ENCODE measurements at places on chromosomes 16 and 17.

- H3K4me3 ChIP-seq, result peak overlapping the region; percentile 92
- no peaks in the 10 kb centered on the region for H3K27me3 ChIP-seq
- H3K27ac ChIP-seq, result peak overlapping the region; percentile 92
- H3K4me1 ChIP-seq, result peaks cover 56% of the 10 kb centered on the region
- H3K36me3 ChIP-seq, result no peaks in the 10 kb centered on the region
These were observed 2.1 kb downstream of the FHOD1 start for GRCh38 chr16:67245186-67245585.

DNA sequence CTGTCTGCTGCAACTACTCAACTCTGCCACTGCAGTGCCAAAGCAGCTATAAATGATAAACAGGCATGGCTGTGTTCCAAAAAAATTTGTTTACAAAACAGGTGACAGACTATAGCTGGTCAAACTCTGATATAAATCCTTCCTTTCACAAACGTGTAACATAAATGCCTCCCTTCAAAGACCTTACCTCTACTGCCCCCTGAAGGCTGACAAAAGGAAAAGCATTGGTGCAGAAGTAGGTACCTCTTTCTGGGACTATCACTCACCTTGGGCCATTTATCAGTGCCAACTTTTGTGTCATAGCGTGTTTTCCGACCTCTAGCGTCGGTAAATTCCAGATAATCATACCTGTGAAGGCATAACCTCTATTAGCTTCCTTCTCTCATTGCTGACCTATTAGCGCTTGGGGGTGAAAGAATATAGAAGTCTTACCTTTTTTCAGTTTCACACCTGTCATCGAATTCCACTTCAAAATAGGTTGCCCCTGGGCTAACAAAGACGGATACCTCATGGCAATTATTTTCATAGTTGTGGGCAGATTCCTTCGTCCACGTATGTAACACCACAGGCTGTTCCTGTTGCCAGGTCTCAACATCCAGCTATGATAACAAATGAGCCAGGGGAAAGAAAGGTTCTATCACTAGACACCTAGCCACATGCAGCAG is 67.9 kb downstream of the ZZEF1 start:
- no peak overlapping the region for H3K4me3 ChIP-seq
- no peaks in the 10 kb centered on the region for H3K4me1 ChIP-seq
- H3K36me3 ChIP-seq, result peaks cover 25% of the 10 kb centered on the region
- H3K27ac ChIP-seq, result no peak overlapping the region
- H3K27me3 ChIP-seq, result no peaks in the 10 kb centered on the region
- DNase-seq, result peak; percentile 27

DNA sequence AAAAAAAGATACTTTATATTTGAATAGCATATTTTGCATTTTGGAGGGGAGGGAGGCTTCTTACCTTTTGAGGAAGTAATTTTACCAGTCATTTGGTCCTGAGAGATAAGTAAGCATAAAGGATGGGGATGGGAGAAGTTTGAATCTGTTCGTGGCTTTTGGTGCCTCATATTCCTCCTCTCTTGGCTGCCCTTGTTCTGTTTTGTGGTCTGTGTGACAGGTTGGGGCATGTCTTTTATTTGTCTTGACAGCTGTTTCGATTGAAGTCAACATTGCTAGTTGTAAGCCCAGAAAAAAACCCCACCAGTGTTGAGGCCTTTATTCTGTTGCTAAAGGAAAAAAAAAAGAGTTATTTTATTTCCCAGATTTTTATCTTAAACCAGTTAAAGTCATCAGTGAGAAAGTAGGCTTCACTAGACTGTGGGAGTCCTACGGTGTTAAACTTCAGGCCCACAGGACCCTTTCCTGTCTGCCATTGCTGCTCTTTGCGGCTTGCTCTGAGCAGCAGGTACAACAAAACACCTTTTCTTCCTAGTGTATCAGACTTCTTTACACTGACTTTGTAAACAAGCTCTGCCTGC is 11.4 kb downstream of the SLC7A6 start:
- no peaks in the 10 kb centered on the region for H3K36me3 ChIP-seq
- DNase-seq, result no peak
- peak overlapping the region; percentile 32 for H3K27ac ChIP-seq
- H3K4me3 ChIP-seq, result no peak overlapping the region
- H3K4me1 ChIP-seq, result no peaks in the 10 kb centered on the region

- no peak overlapping the region for H3K27ac ChIP-seq
- H3K36me3 ChIP-seq, result peaks cover 34% of the 10 kb centered on the region
- no peak overlapping the region for H3K4me3 ChIP-seq
- H3K27me3 ChIP-seq, result no peaks in the 10 kb centered on the region
These were observed 48.8 kb downstream of the NDEL1 start for GRCh38 chr17:8484465-8484864.

GRCh38 chr16:22098405-22099255 is 6.3 kb downstream of the VWA3A start:
- no peaks in the 10 kb centered on the region for H3K36me3 ChIP-seq
- H3K4me3 ChIP-seq, result no peak overlapping the region
- H3K4me1 ChIP-seq, result no peaks in the 10 kb centered on the region

GRCh38 chr17:8016632-8017424 is 14.4 kb downstream of the GUCY2D start:
- no peaks in the 10 kb centered on the region for H3K27me3 ChIP-seq
- H3K4me3 ChIP-seq, result peak overlapping the region; percentile 50
- DNase-seq, result no peak
- H3K36me3 ChIP-seq, result no peaks in the 10 kb centered on the region
- H3K27ac ChIP-seq, result peak overlapping the region; percentile 48
- peaks cover 8% of the 10 kb centered on the region for H3K4me1 ChIP-seq

DNA sequence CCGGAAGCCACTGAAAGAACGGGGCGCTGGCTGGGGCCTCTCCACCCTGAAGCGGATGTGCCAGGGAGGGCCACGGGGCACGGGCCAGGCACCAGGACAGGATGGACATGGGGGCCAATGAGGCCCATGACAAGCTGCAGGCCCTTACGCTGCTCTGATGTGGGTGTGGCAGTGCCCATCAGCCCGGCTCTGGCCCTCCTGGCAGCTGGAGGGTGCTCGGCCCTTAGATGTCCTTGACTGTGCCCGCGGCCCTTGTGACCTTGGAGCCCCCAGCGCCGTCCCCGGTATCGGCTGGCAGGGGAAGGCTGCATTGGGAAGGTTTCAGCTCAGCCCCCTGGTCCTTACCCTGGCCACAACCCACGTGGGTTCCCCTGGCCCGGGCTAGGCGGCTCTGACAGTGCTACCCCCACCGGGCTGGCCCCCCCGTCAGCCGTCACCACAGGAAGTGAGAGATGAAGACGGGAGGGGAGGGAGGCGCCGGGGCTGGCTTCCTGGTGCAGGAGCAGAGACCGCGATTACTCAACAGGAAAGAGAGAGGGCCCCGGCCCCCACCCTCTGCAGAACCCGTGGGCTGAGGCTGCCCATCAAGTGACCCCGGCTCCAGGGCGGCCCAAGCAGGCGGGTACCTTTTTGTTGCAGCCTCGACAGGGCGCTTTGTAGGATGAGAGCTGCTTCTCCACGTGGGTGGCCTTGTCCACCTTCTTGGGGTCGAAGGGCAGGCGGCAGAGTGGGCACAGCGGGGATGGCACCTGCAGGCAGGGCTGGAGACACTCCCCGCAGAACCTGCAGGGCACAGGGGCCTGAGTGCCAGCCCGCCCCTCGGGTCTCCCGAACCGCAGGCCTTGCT is 5.3 kb downstream of the RNF166 start:
- H3K27me3 ChIP-seq, result no peaks in the 10 kb centered on the region
- no peak overlapping the region for H3K27ac ChIP-seq
- H3K36me3 ChIP-seq, result peaks cover 2% of the 10 kb centered on the region

- no peaks in the 10 kb centered on the region for H3K27me3 ChIP-seq
- H3K4me1 ChIP-seq, result peaks cover 7% of the 10 kb centered on the region
- no peak overlapping the region for H3K4me3 ChIP-seq
- H3K27ac ChIP-seq, result no peak overlapping the region
These were observed 40.3 kb upstream of the BAHCC1 start for GRCh38 chr17:81354954-81355347.

- H3K27ac ChIP-seq, result peak overlapping the region; percentile 10
- peaks cover 24% of the 10 kb centered on the region for H3K27me3 ChIP-seq
- H3K4me1 ChIP-seq, result no peaks in the 10 kb centered on the region
- DNase-seq, result no peak
- peak overlapping the region; percentile 26 for H3K4me3 ChIP-seq
- no peaks in the 10 kb centered on the region for H3K36me3 ChIP-seq
These were observed 721 bp upstream of the BEAN1 start for GRCh38 chr16:66426112-66427035.

- no peak overlapping the region for H3K4me3 ChIP-seq
- no peak for DNase-seq
- no peaks in the 10 kb centered on the region for H3K27me3 ChIP-seq
These were observed 2.3 kb downstream of the GALK1 start for GRCh38 chr17:75762513-75763268.

- H3K4me3 ChIP-seq, result no peak overlapping the region
- no peaks in the 10 kb centered on the region for H3K27me3 ChIP-seq
- H3K4me1 ChIP-seq, result no peaks in the 10 kb centered on the region
- no peak overlapping the region for H3K27ac ChIP-seq
- DNase-seq, result no peak
- no peaks in the 10 kb centered on the region for H3K36me3 ChIP-seq
These were observed 1466.0 kb downstream of the CDH11 start for GRCh38 chr16:63655846-63656245.

DNA sequence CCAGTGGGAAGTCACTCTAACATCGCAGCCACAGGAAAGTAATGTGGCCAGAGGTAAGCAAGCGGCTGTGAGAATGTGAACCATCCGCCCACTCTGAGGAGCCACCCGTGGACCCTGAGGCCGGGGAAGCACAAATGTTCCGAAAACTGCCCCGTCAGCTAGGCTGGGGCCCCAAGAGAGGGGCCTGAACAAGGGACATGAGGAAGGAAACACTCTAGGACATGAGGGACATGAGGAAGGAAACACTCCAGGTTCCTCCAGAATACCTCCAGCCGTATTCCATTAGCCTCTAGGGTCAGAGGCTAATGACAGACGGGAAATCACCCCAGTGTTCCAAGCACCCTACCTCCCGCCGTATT is 317 bp downstream of the TEFM start:
- H3K27me3 ChIP-seq, result no peaks in the 10 kb centered on the region
- H3K4me3 ChIP-seq, result peak overlapping the region; percentile 86
- H3K27ac ChIP-seq, result peak overlapping the region; percentile 79
- peaks cover 4% of the 10 kb centered on the region for H3K36me3 ChIP-seq
- peaks cover 13% of the 10 kb centered on the region for H3K4me1 ChIP-seq

GRCh38 chr16:72055911-72056310 is 1.6 kb downstream of the HP start:
- no peaks in the 10 kb centered on the region for H3K36me3 ChIP-seq
- H3K4me3 ChIP-seq, result no peak overlapping the region
- no peaks in the 10 kb centered on the region for H3K4me1 ChIP-seq
- H3K27ac ChIP-seq, result no peak overlapping the region

- H3K27me3 ChIP-seq, result no peaks in the 10 kb centered on the region
- peaks cover 10% of the 10 kb centered on the region for H3K4me1 ChIP-seq
- H3K4me3 ChIP-seq, result peak within 1 kb of the TSS; percentile 77
- peak; percentile 40 for DNase-seq
- no peaks in the 10 kb centered on the region for H3K36me3 ChIP-seq
These were observed at the start of gene DDX19B for GRCh38 chr16:70298988-70299938. Gene DDX19B (plus strand): TSS chr16:70299186. CDS start chr16:70299298, 112 bp downstream.

GRCh38 chr16:22397464-22397863 is 23.0 kb upstream of the CDR2 start:
- no peak overlapping the region for H3K4me3 ChIP-seq
- DNase-seq, result no peak
- no peak overlapping the region for H3K27ac ChIP-seq
- H3K4me1 ChIP-seq, result peaks cover 23% of the 10 kb centered on the region
- H3K27me3 ChIP-seq, result no peaks in the 10 kb centered on the region
- H3K36me3 ChIP-seq, result no peaks in the 10 kb centered on the region

DNA sequence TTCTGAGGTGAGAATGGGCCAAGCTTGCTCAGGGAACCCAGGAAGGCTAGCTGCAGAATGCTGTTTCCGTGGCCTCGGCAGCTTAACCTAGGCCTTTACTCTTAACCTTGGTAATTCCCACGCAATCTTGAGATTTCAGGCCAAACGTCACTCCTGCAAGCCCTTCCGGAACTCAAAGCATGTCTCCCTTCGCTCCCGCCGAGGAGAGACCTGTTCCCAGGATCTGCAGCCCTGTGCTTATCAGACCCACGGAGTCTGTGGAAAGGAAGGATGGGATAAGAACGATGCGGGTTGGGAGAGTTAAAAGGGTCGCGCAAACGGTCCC is 524 bp upstream of the ZFP3 start:
- H3K27ac ChIP-seq, result no peak overlapping the region
- DNase-seq, result no peak
- H3K36me3 ChIP-seq, result no peaks in the 10 kb centered on the region
- H3K4me3 ChIP-seq, result no peak overlapping the region

GRCh38 chr17:50848711-50849110 is 13.3 kb downstream of the WFIKKN2 start:
- no peak overlapping the region for H3K4me3 ChIP-seq
- H3K36me3 ChIP-seq, result no peaks in the 10 kb centered on the region
- no peaks in the 10 kb centered on the region for H3K27me3 ChIP-seq
- no peak for DNase-seq
- no peak overlapping the region for H3K27ac ChIP-seq
- H3K4me1 ChIP-seq, result peaks cover 23% of the 10 kb centered on the region

DNA sequence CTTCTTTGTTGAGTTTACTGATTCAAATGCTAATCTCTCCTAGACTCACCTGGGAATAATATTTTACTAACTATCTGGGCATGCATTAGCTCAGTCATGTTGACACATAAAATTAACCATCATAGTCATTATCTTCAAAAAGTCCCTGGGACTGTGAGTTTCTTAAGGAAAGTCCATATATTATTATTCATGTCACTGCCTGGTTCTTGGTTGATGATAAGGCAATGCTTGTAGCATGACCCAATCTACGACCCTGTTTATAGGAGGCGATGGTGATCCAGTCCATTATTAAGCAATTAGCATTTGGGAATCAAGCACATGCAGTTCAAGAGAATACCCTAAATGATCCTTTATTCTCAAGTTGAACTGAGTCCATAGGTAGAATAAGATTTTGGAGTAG is 54.8 kb upstream of the MPHOSPH6 start:
- DNase-seq, result no peak
- H3K27me3 ChIP-seq, result peaks cover 41% of the 10 kb centered on the region

GRCh38 chr17:73591296-73592078 is 52.8 kb downstream of the SDK2 start:
- peaks cover 6% of the 10 kb centered on the region for H3K27me3 ChIP-seq
- H3K36me3 ChIP-seq, result no peaks in the 10 kb centered on the region
- no peak overlapping the region for H3K27ac ChIP-seq
- no peak for DNase-seq

- H3K4me3 ChIP-seq, result no peak overlapping the region
- DNase-seq, result no peak
- H3K36me3 ChIP-seq, result peaks cover 22% of the 10 kb centered on the region
- H3K27ac ChIP-seq, result no peak overlapping the region
- no peaks in the 10 kb centered on the region for H3K27me3 ChIP-seq
These were observed 191.5 kb downstream of the SEC14L1 start for GRCh38 chr17:77332034-77332971.

GRCh38 chr16:86477642-86478041 is 32.7 kb upstream of the FOXF1 start:
- no peak for DNase-seq
- H3K36me3 ChIP-seq, result no peaks in the 10 kb centered on the region
- no peak overlapping the region for H3K4me3 ChIP-seq
- H3K27me3 ChIP-seq, result peaks cover 50% of the 10 kb centered on the region
- no peak overlapping the region for H3K27ac ChIP-seq

- DNase-seq, result no peak
- H3K4me3 ChIP-seq, result no peak overlapping the region
- no peaks in the 10 kb centered on the region for H3K36me3 ChIP-seq
- H3K4me1 ChIP-seq, result no peaks in the 10 kb centered on the region
- H3K27me3 ChIP-seq, result peaks cover 48% of the 10 kb centered on the region
These were observed 35.8 kb downstream of the HSD17B2 start for GRCh38 chr16:82070656-82071369.
